ENCODE measurements at places on chromosomes 5 and 9. TPM values are rescaled to one million over a fixed set of nuclear protein-coding genes. Genes with fewer than 3 reads are reported as not detected.

The TEX53 gene
- not detected for total RNA-seq

The SLC34A1 gene
- 0.19 TPM for total RNA-seq

The HIGD2A gene
- total RNA-seq: 109 TPM

DNA sequence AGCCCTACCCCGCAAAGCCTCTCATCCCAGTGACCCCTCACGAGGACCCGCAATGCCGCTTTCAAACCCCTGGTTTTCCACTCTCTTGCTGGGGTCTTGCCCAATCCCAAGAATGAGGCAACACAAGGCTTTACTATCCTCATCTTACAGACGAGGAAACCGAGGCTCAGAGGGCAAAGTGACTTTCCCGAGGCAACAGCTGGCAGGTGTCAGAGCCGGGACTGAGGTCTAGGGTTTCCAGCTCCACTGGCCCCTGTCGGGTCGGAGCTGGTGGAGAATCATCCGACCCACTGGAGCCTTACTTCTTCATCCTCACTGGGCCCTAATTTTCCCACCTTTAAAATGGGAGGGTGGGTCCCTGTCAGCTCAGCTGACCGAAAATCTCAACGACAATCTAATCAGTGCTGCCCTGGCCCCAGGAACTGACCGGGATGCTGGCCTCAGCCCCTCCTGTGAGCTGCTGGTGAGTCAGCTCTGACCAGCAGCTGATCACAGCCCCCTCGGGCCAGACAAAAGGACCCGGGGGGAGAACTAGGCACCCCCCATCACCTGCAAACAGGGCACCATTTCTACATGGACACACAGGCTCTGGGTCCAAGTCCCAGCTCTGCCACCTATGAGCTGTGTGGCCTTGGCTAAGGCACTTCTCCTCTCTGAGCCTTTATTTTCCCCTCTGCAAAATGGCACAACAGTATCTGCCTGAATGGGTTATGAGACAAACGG lies 72.7 kb upstream of the STXBP1 start:
- H3K27me3 ChIP-seq: no peaks in the 10 kb centered on the region
- no peaks in the 10 kb centered on the region for H3K36me3 ChIP-seq
- no peaks in the 10 kb centered on the region for H3K4me1 ChIP-seq
- H3K27ac ChIP-seq: no peak overlapping the region
- no peak for DNase-seq
- H3K4me3 ChIP-seq: no peak overlapping the region

DNA sequence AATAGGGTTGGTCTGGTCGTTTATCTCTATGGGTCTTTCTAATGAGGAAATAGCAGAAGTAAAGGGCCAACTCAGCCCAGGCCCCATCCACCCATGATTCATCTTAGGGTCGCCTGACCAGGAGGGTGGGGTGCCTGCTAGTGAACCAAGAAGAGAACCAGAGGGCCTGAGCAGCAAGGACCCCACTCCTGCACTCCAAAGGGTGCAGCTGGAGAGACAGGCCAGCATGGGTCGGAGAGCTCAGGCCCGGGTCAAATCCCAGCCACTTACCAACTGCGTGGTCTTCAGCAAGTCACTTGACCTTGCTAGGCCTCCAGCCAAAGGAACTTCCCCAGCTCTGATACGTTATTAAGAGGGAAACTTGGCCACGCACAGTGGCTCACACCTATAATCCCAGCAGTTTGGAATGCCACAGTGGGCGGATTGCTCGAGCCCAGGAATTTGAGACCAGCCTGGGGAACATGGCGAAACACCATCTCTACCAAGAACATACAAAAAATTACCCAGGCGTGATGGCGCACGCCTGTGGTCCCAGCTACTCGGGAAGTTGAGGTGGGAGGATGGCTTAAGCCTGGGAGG lies 4.3 kb downstream of the BBLN start:
- no peak for DNase-seq
- H3K4me1 ChIP-seq: peaks cover 20% of the 10 kb centered on the region
- no peaks in the 10 kb centered on the region for H3K36me3 ChIP-seq
- no peak overlapping the region for H3K27ac ChIP-seq
- H3K4me3 ChIP-seq: no peak overlapping the region
- H3K27me3 ChIP-seq: no peaks in the 10 kb centered on the region

DNA sequence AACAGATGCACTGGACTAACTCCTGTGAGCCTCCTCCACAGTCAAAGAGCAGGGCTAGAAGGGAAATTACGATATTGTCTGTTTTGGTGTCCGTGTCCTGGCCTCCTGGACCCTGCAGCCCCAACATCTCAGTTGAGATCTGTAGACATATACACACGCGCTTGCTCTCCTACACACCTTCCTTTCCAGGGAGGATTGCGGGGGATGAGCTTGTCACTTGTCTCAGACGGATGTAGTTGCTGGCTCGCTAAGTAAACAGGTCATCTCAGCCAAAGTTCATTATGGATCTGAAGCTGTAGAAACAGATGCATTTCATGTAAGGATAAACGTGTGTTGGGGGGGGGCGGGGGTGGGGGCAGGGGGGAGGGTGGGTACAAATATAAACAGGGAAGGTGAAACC lies 549.3 kb downstream of the CCDC171 start:
- H3K27ac ChIP-seq: no peak overlapping the region
- H3K27me3 ChIP-seq: no peaks in the 10 kb centered on the region
- no peaks in the 10 kb centered on the region for H3K4me1 ChIP-seq

DNA sequence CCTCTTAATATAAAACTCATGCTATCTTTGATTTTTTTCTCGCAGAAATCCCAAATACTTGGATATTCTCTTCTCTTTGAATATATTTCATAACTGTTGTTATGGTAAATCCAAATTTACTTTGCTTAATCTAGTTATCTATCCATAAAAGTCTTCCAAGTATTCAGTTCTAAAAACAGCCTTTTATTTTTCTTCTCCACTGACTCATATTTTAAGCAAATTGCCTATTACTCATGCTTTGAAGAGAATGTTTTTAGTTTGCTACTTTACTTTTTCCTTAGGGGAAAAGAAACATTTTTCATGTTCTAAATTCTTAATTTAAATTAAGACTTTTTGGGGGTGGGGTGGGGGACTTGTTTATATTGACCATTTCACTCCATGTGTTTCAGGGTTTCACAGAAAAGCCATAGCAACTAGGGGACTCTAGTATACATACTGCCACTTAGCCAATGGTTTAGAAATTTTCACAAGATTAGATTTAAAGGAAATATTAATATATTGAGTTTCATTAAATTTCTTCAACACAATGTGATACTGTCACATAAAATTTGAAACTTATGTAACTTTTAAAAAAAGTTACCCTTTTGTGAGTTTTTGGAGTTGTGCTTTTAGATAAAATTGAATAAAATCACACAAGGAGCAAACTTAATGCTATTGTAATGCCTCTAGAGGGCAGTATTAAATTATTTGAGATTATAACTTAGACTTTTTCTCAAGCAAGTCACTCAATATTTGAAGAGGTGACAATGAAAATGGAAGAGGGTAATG lies 545.8 kb upstream of the ARRDC3 start:
- H3K4me1 ChIP-seq: no peaks in the 10 kb centered on the region
- no peak overlapping the region for H3K27ac ChIP-seq
- H3K36me3 ChIP-seq: no peaks in the 10 kb centered on the region
- H3K4me3 ChIP-seq: no peak overlapping the region
- no peak for DNase-seq
- no peaks in the 10 kb centered on the region for H3K27me3 ChIP-seq

GRCh38 chr9:36328798-36329411 lies 70.7 kb upstream of the GNE start:
- H3K4me1 ChIP-seq: no peaks in the 10 kb centered on the region
- peak; percentile 39 for DNase-seq

DNA sequence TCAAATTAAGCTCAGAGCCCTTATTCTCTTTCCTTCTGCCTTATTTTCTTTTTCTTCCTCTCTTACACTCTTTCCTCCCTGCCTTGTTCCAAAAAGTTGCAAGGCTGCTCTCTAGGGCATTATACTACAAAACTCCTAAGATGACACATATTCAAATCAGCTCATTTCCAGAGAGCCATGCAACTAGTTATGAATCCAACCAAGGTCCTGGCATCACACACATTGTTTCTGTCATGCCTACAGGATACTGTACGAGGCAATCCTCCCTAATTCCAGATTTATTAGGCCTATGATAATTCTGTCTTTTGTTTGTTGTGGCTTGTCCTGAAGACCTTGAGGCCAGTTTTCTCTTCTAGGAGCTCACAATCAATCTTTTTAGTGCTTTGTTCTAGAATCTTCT lies 87.0 kb upstream of the TBCA start:
- DNase-seq: no peak
- no peak overlapping the region for H3K27ac ChIP-seq
- H3K4me3 ChIP-seq: no peak overlapping the region
- no peaks in the 10 kb centered on the region for H3K36me3 ChIP-seq
- peaks cover 8% of the 10 kb centered on the region for H3K4me1 ChIP-seq
